ENCODE measurements at places on chromosomes 4 and X. TPM values are rescaled to one million over a fixed set of nuclear protein-coding genes. Genes with fewer than 3 reads are reported as not detected.

PDE6B gene
- 0.21 TPM for total RNA-seq

FAM193A gene
- total RNA-seq, result 5.1 TPM

SOX3 gene
- not detected for total RNA-seq

PABPC4L gene
- total RNA-seq, result under 0.01 TPM

PDE5A gene
- 5.3 TPM for total RNA-seq

SOD3 gene
- 0.64 TPM for total RNA-seq

PLAC8 gene
- total RNA-seq, result 0.48 TPM

GPM6B gene
- total RNA-seq, result 0.21 TPM

SHROOM3 gene
- 16.0 TPM for total RNA-seq

VSIG4 gene
- total RNA-seq, result not detected

C4orf36 gene
- 1.3 TPM for total RNA-seq

RPL34 gene
- total RNA-seq, result 990 TPM

GPR50 gene
- total RNA-seq, result not detected

KCTD8 gene
- total RNA-seq, result not detected

LARP1B gene
- 33.7 TPM for total RNA-seq

SAGE1 gene
- total RNA-seq, result not detected

TLR2 gene
- 101 TPM for total RNA-seq

All from tracheal epithelial cell (primary cell).